ENCODE measurements at places on chromosomes 11 and 22.

GRCh38 chr11:33874910-33875490 lies 16.9 kb downstream of the LMO2 start:
- DNase-seq, result no peak

- no peak for DNase-seq
These were observed 381.6 kb upstream of the CADM1 start for GRCh38 chr11:115885535-115886421.

DNA sequence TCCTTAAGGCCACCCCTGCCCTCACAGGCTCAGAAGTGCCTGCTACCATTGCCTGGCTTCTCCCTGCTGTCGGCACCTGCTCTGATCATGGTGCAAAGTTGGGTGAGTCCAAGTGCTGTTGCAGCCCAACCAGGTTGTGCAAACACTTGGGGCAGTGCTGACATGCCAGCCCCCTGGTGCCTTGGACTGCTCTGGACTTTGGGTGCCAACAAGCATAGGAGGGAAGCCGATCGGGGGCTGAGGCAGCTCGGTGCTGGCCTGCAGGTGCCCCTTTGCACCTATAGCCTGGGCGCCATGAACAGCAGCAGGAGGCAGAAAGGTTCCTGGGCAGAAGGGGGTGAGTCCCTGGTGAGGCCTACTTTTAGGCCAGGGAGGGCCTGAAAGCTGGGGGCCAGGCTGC lies 113.0 kb downstream of the ARHGAP20 start:
- no peak for DNase-seq

DNA sequence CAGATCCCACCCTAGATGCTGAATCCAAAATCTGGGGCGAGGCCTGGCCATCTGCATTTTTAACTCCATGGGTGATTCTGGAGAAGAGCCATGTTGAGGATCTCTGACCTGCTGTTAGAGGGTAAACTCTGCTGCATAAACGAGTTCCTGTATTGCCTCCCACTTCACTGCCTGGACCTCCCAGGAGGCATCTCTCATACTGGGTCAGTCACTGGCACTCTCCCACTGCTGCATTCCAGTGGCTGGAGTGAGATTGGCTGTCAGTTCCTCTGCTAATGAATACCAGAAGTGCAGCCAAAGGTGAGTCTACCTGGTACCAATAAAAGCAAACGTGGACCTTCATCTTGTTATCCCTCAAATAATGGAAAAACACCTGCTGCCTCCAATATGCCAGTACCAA lies 10.3 kb downstream of the POLDIP3 start:
- no peak for DNase-seq

DNA sequence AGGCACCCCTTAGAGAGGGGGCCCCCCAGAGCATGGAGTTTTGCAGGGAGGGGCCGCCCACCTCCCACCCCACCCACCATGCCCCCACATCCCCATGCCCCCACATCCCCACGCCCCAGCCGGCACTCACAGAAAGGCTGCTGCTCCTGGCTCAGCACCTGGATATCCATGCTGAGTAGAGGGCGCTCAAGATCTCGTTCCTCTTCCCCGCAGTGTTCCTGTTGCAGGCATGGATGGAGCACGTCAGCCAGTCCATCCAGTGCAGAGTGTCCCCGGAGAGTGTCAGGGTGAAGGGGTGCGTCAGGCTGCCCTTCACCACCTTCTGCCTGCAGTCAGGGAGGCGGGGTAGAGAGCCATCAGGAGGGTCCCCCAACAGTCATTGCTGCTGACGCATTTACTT lies 156.2 kb downstream of the CRYBB2 start:
- DNase-seq, result no peak

DNA sequence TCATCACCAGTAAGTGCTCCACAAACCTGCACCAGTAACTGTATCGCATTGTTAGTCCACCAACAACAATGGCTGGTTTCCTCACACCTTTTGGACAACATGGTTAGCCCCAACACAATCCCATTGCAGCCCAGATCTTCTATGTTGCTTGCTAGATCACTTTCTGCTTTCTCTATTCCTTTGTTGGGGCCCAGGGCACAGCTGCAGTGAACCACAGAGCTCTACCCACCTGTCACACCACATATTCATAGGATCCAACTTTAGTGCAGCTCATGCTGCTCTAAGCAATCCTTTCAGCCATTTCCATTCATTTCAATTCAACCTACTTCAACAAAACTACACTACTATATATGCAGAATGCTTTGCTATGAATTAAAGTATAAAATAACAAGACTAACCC lies 364.3 kb downstream of the DCDC1 start:
- no peak for DNase-seq

DNA sequence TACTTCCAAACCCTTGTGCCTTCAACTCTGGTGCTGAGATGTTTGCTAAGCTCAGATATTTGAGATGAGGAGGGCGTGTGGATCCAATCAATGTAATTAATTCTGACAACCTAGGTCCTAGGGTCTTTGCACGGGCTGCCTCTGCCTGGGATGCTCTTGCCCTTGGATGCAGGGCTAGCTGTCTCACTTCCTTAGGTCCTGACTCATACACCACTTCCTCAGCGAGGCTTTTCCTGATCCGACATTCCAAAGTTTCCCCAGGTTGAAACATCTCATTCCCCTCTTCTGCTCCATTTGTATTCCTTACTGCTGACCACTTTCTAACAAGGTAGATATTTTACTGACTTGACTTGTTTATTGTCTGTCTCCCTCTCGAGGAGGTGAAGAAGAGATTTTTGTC lies 43.0 kb upstream of the NTM start:
- DNase-seq, result no peak

DNA sequence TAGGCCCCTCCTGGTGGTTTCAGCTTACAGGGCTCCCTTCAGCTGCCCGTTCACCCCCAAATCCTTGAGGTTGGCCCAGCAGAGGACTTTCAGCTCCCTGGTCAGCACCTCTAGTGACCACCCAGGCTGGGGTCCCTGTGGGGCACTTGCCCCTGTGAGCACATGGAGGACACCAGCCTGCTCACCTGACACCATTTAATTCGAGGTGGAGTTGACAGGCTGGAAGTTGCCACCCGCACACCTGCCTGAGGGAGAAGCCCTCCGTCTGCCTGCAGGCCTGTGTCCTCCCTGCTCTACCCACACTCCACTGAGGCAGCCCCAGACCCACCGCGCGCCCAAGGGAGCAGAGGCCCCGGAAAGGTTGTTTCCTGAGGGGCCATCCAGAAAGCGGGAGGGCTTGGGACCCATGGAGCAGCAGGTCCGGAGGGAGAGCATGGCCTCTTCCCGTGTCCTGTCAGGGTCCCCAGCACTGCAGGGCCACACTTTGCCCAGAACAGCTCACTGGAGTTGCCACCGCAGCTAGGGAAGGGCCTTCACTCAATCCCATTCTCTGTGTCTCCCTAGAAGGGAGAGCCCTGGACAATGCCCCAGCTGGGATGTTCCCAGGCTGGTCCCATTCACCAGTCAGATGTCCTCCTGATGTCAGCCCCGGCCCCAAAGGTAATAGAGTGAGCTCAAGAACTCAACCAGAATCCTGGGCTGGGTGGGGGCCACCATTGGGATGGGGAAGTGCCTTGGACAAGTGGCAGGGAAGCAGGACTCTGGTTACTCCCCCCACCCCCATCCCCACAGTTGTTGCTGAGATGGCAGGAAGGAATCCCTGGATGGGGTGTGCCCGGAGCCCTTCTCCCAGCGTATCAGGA lies 82.4 kb downstream of the MED15 start:
- no peak for DNase-seq

- DNase-seq, result no peak
These were observed 3.1 kb upstream of the ADORA2A start for GRCh38 chr22:24424001-24424900.
